Activated T-helper 1 cell treated with Interleukin-2 at 50 U/mL for 16 hours (primary cell): ENCODE measurements at places on chromosomes 7 and 10.

GRCh38 chr7:76155938-76156337 lies 45.8 kb upstream of the SRRM3 start:
- DNase-seq = no peak

DNA sequence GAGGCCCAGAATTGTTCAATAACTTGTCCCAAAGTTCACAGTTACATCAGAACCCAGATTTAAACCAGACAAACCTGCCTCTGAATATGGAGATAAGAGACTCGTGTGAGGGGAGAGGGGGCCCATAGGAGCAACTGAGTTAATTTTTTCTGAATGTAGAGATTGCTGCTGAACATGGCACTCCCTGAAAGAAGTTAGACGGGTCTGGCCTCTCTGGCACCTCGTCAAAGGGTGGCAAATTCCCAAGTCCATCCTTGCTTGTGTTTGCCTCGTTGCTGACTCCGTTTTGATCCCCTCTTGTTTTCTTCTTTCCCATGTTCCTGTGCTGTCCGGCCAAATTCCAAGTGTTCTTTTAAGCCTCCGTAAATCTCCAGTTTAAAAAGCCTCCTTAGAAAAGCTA lies 35.2 kb upstream of the YAE1 start:
- DNase-seq = no peak

DNA sequence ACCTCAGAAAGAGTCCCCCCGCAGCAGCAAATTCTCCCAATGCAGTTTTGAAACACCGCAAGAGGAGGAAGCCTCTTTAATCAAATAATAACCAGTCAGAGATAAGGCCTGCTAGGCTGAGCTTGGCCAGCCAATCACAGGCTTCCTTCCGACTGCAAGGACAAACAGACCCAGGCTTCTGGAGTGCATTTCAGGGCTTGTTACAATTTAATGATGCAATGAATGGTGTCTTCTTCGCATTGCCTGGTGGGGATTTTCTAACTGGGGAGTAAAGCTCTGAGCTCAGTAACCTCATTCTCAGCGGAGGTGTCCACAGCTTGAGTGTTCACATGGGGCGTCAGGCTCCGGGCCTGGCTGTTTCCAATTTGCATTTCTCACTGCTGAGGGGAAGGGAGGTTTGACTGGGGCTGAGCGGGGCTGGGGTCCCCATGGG lies 31.8 kb upstream of the GPAM start:
- no peak for DNase-seq

- no peak for DNase-seq
Observed at GRCh38 chr7:70498232-70498992, 633.5 kb upstream of the GALNT17 start.

- DNase-seq = no peak
Observed at GRCh38 chr7:100679927-100680575, 6.5 kb downstream of the GNB2 start.

DNA sequence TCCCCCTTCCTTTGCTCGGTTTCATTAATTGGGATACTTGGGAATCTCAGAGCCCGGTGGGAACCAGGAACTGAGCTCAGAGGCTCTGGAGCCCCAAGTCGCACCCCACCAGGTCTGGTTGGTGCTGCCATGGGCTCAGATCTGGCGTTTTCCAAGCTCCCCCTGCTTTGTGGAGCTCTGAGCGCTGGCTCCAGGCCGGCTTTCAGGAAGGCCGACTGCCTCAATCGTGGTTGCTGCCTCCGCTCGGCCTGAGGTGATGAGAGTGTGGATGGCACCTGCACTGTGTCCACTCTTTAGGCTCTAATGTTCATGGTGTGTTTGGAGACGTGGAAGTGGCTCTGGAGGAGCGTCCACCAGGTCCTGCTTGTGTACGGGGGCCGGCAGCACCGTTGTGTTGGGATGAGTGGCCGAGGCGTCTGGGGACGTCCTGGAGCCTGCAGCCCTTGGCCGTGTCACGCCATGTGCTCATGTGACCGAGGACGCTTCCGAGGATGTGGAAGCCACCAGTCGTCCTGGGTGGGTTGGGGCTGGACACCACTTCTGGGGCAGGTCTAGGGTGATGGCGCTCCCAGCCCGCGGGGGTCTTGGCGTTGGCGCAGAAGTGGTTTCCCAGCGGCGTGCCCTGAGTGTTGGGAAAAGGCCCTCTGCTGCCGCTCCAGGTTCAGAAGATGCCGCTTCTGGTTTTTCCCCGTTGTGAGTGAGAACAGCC lies 8.2 kb downstream of the INPP5A start:
- no peak for DNase-seq

DNA sequence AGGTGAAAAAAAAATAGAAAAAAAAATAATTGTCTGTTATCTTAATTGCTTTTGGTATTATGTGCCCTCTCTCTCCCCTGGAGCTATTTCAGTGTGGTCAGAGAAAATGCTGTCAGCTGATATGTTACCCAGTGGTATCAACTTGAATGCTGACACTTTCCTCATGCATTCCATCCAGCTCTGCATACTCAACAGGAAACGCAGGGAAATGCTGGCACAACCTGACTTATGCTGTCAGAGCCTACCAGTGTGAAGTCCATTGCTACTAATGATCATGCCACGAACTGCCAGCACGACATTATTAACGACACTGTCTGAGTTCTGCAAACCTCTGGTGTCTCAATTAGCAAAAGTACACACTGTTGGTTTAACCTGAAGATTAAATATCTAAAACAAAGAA lies 182.8 kb downstream of the ZWINT start:
- DNase-seq = no peak

DNA sequence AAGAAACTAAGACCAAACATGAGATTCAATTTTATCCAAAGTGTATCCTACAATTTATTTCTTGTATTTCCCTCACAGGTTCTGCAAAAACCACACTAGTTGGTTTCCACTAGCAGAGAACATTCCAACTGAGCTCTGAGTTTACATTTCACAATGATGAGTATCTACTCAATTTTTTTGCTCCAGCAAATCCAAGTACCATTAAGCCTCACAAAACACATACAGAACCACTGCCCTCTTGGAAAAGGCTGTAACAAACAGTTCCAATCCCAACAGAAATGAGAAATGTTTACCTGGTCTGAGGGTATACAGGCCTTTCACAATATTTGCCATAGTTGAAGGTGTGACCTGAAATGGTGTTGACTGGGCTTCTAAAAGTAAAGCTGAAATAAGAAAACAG lies 59.9 kb downstream of the CACUL1 start:
- DNase-seq = no peak

DNA sequence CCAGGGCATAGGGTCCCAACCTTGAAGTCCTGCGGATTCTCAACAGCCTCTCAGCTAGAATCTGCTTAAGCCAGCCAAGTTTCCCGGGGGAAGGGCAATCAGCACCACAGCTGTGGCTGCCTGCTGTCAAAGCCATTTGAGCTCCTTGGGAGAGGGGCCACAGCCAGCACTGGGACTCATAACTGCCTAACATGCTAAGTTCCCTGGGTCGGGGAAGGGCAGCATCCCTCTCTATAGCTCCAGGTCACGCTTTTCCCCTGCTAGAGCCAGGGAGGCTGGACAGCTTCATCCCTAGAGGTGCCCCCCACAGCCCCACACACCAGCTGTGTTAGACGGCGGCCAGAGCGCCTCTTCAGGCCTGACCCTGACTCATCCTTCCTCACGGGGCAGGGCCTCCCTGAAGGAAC lies 49.6 kb upstream of the PDE1C start:
- no peak for DNase-seq

GRCh38 chr7:2231992-2232765 lies 566 bp downstream of the MAD1L1 start:
- no peak for DNase-seq

DNA sequence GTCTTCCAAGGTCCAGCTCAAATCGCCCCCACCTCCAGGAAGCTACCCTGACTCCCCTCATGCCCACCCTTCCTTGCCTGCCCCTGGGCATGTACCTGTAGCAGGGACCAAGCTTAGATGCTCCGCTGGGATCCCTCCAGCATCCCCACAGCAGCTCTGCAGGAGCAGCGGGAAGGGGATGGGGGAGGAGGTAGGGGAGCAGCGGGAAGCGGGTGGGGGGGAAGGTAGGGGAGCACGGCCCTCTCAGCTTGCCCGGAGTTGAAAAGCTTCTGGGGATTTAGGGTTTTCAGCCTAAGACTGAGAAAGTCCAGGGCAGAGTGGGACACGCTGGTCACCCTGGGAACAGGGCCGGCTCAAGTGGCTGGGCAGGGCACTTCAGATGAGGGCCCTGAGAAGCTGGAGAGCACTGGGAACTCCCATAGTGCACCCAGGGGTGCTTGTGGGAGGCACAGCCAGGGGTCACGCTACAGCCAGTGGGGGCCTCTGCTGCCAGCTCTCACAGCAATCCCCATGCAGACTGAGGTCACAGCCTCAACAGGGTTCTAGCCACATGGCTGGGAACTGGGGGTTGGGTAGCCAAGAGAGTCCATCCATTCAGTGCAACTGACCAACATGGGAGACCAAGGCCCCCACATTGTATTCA lies 13.4 kb downstream of the WDR86 start:
- DNase-seq = no peak

DNA sequence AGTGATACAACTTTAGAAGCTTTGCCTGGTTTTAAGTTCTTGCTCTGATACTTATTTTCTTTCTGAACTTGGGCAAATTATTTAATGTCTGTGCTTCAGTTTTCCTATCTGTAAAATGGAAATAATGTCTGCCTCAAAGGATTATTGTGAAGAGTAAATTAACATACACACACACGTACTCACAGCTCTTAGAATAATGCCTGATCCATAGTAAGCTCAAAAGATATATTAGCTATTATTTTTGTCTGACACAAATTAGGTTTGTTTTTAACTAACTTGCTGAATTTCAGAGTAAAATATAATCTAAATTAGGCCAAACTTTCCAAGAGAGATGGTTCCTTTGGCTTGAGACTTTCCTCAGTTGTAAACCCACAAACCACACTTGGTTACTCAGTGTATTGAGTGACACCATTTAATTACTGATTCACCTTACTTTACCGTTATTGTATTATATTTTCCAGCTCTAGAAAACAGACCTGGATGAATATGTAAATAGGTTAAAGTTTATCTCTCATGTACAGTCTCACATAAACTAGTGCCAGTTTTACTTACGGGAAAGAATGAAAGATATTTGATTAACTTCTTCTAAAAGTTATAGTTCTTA lies 50.4 kb downstream of the VTI1A start:
- DNase-seq = no peak

GRCh38 chr7:143410521-143411004 lies 1.9 kb upstream of the EPHA1 start:
- no peak for DNase-seq

GRCh38 chr10:32388258-32389027 lies 41.5 kb upstream of the EPC1 start:
- DNase-seq = no peak

GRCh38 chr10:17811146-17811865 lies 2.2 kb downstream of the MRC1 start:
- no peak for DNase-seq

DNA sequence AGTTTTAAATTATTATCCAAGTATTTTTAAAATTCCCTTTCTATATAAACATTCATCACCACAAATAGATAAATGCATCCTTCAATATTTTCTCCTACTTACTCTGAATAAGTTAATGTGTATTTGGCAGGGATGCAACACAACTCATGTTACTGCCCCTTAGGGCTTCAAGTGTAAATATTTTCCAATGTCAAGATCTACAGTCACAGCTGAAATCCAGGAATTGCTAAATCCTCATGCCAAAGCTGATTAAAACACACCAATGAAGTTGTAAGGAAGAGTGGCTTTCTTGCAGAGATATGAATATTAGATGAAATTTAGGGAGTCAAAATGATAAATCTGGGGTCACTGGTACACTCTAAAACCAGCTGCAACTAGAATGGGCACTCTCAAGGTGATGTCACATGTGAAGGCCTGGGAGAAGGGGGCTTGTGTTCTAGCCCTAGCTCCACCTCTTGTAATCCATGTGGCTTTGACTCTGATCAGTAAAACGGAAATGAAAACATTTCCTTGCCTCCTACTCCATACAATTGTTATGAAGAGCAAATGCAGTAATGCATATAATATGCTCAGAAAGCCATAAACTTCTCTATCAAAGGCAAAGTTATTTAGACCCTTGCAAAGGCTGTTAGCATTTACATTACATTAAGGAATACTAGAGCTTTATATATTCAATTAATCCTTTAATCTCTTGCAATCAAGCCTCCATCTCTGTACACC lies 228.1 kb upstream of the NFE2L3 start:
- no peak for DNase-seq

DNA sequence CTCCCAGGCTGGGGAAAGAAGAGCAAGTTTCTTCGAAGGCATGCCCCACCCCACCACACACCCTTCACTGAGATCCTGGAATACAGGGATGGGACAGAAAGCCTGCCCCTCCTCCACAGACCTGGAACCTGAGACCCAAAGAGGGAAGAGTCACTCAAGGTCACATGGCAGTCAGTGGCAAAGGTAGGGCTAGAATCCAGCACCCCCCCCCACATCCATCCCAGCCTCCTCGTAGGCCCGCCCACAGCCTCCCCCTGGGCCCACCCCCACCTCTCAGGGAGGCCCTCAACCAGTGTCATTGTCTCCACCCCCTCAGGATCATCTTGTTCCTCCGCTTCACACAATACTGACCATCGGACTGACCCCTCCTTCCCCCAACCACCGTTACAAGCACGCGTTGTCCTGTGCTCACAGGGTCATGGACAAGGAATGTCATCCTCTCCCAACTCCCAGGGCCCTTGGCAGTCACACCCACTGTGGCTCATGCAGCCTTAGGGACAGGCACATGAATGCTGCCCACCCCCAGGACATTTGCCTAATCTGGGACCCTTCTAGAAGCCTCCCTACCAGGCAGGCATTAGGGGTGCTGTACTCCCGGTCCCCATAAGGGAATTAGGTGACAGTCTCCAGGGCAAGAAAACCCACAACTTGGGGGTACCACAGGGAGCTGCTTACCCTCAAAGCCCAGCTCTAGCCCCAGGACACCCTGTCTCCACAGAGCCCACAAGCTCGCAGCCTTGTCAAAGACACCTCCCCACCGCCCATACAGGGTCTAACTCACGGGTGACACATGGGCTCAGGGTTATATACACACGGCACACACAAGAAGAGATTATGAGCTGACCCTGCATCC lies 1.4 kb downstream of the KCNH2 start:
- no peak for DNase-seq

DNA sequence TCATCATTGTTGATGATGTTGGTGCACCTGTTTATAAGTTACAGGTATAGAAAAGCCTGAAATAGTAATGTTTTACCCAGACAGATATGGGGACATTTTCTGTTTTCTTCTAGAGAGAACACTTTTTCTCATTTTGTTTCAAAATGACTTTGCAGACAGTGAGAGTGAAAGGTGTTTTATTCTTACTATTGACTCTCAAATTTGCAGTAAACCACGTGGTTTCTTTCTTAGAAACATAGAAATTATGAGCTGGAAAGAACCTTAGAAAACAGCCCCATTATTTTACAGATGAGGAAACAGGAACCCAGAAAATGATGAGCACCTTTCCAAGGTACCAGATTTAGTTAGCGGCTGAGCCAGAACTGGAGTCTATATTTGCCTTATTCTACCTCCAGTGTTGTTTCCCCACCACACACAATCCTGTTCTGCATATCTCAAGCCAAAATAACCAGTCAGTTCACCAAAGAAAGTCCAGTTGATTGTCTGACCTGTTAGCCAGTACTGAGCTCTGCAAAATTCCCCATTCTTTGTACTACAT lies 138.9 kb upstream of the AHR start:
- DNase-seq = no peak
